CD4-positive, alpha-beta T cell treated with Interleukin-4 for 4 hours (primary cell): ENCODE measurements at places on chromosomes 3 and 15.

DNA sequence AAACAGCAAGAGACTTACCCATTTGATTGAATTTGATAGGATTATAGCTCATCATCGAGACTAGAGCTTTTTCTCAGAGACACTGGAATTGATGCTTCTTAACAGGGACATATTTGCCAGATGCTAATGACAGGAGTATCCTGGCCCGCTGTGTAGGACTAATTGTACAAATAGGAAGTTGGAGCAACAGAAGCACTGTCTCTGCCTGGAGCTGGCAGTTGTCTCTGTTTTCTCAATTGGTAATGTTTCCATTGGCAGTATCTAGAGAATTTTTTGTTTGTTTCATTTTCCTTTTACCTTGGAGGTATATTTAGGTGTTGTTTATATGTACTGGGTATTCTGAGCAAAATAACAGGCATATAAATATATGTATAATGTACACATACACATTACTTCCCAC is 8.9 kb upstream of the PCOLCE2 start:
- no peak for DNase-seq

DNA sequence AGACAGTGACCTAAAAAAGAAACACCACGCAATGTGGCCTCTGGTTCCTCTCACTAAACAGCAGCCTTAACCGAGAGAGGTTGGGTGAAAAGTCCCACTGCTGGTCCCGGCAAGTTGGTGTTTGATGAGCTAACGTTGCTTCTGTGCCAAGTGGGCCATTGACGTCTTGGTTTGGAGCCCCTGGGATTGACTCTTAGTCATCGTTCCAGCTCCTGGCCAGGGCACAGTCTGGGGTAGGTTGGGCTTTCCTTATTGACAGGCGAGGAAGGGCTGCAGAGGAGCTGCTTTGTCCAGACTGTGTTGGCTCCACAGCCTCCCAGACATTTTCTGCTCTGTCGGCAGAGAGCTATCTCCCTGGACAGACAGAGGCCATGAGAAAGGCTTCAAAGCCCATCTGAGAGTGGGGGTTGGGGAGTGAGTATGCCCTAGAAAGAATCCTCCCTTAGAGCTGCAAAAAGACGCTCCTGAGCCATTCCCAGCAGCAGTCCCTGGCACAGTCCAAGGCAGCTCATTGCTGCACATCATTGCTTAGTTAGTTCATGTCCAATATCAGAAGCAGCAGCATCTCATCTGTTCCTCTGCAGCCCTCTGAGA is 28.6 kb upstream of the C3orf80 start:
- DNase-seq = no peak

DNA sequence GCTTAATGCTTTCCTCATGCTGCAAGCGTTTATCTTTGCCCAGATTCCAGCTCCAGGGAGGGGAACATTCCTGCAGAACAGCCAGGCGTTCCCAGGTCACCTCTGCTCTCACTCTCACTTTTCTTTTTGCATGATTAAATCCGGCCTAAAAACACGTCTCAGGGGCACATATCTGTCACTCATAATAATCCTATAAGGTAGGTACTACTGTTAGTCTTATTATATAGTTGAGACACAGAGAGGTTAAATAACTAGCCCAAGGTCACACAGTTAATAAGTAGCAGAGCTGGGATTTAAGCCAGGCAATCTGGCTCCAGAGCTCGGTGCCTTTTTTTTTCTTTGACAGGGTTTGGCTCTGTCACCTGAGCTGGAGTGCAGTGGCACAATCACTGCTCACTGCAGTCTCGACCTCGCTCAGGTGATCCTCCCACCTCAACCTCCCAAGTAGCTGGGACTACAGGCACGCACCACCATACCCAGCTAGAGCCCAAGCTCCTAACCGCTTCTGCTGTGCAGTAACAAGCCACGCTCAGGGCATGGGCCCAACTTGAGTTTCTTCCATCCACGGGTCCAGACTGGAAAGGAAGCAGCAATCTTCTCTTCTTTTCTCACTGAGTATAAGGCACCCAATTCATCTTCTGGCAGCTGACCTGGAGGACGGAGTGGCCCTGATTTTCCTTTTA is 96.5 kb downstream of the LIPC start:
- no peak for DNase-seq

DNA sequence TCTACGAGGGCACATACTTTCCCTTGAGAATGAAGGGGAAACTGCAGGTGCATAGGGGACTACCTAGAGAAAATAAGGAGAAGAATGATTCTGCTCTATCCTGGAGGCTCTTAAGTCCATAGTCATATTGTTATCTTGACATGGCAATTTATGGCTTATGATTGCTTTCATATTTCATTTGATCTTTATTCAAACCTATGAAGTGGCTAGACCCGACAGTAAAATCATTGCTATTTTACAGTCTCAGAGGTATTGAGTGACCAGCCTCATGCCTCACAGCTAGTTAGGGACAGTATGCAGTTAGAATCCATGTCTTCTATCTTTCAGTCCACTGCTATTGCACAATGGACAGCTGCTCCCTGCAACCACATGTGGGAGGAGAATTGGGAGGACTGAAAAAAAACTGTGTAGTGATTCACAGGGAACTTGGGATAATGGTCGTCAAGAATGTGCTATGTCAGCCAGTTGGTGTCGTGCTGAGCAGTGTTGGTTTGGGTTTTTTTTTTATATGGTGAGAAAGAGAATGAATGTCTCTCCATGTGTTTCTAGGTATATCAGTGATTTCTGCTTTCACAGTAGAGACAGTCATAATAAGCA is 63.2 kb upstream of the SPPL2A start:
- no peak for DNase-seq

GRCh38 chr15:96858694-96859093 is 528.2 kb downstream of the NR2F2 start:
- DNase-seq = no peak

DNA sequence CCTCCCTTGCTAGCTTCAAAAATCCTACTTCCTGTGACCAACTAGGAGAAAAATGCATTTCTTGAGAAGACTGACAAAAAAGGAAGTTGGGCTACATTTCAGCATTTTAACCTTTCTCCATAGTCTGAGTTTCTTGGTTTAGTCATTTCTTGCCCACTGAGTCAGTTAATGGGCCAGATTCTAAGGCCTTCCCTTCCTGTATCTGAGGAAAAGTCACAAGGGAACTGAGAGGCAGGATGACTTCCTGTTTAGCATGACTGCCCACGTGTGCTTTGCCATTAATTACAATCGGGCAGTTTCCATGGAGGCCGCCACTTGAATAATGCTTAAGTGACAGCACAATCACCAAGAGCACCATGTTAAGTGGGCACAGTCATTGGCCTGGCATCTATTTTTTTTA is 794.4 kb upstream of the LMCD1 start:
- peak; percentile 4 for DNase-seq

DNA sequence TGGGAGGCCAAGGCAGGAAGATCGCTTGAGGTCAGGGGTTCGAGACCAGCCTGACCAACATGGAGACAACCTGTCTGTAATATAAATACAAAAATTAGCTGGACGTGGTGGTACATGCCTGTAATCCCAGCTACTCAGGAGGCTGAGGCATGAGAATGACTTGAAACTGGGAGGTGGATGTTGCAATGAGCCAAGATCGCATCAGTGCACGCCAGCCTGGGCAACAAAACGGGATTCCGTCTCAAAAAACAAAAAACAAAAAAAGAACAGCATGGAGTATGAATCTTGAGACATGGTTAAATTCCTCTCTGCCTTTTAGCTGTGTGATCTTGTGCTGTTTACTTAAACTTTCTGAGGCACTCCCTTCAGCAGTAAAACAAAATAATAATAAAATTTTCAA is 244.9 kb downstream of the FGF12 start:
- no peak for DNase-seq

GRCh38 chr15:83327041-83327440 is 42.6 kb upstream of the BNC1 start:
- DNase-seq = no peak

DNA sequence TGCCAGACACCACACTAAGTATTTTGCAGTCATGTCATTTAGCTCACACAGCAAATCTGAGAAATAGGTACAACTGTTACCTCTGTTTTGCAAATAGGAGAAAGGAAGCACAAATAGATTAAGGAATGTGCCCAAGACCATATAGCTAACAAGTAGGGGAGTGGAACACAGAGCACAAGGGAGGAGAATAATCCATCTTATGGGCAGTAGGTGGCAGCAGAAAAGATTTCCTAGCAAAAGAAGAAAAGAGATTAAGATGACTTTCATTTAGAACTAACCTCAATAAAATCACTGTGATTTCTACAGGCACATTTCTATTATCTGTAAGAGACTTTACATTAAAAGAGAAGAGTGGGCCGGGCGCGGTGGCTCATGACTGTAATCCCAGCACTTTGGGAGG is 49.1 kb downstream of the NR1I2 start:
- DNase-seq = no peak

GRCh38 chr3:148797795-148798194 is 29.8 kb upstream of the CPB1 start:
- DNase-seq = no peak
